ENCODE measurements at places on chromosomes 3 and 15.

DNA sequence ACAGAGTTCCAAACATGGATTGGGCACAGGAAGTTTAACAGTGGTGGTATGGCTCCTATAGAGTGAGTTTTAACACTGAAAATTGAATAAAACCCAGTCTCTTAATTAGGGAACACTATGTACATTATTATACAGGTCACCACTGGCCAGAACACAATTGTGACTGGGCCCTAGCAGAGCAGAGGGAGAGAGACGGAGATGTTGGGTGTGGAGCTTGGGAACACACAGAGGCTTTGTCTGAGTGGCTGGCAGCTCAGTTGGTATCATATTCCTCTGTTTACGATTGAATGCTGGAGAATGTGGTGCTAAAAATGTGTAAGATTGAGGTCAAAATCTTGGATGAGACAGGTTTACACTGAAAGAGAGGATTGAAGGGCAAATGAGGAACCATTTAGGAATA lies 6.8 kb upstream of the MOBP start:
- DNase-seq = no peak

DNA sequence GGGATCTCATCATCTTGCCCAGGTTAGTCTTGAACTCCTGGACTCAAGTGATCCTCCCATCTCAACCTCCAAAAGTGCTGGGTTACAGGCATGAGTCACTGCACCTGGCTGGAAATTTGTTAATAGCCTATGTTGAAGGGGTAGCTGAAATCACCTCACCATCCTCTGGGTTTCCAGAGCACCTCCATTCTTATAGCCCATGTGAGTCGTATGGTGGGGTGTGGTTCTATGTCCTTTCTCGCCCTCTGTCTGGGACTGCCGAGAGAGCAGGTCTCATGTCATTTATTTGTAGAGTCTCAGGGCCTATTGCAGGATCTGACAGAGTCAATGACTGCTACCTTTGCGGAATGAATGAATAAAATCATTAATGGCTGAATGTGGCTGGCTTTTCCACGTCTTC lies 20.9 kb downstream of the CEMIP start:
- DNase-seq = no peak

DNA sequence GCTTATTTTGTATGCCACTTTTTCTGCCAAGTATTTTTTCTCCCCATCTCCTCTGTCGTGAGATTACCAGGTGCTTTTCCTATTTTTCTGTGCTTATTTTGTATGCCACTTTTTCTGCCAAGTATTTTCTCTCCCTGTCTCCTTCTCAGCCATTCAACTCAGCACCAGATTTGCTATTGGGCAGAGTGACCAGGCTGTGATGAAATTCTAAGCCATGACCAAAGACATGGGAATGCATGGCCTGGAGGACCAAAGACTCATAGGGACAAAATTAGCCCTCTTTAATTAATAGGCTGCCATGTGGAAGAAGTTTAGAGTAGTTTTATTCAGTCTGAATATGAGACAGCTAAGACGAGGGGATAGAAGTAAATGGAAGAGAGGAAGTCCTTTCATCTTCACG lies 257.4 kb downstream of the SQOR start:
- no peak for DNase-seq

DNA sequence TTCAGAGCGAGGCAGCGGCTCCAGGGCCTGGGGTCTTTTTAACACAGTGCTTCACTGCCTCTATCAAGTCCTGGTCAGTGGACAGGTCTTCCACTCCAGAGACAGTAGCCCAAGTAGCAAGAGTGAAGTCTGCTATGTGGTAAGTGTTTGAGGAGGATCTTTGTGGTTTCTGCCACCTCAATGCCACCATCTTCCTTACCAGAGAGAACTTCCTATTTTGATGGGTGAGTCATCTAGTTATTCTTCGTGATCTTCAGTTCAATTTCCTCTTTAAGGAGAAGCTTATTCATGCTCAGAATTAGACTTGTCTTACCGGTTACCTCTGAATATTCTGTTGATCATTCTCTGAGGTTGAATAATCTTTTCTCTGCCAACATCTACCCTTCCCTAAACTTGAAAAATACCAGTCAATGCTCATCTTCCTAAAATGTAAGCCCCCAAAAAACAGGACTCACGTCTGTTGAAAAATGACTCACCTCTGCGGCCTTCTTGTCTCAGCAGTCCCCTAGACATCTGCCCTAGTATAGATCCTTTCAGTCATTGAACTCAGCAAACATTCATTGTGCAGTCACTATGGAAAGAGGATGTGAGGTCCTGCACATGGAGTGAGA lies 32.2 kb upstream of the BCL6 start:
- DNase-seq = no peak

- no peak for DNase-seq
Observed at GRCh38 chr3:191455257-191455952, 5.6 kb upstream of the PYDC2 start.

- DNase-seq = no peak
Observed at GRCh38 chr3:58285334-58285733, 20.7 kb upstream of the RPP14 start.

DNA sequence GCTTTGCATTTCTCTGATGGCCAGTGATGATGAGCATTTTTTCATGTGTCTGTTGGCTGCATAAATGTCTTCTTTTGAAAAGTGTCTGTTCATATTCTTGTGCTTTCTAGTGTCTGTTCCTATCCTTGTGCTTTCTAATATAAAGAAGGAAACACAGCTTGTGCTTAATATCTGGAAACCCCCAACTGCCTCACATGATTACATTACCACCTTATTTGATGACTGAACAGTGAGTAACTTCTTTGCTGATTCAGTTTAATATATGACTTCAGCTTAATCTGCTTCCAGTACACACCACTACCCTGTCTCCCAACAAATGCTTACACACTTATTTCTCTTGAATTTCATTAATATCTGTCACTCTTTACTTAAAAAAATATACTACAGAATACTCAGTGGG lies 835.1 kb downstream of the EDEM1 start:
- no peak for DNase-seq

GRCh38 chr3:76888856-76889255 lies 151.0 kb upstream of the ROBO2 start:
- DNase-seq = no peak

DNA sequence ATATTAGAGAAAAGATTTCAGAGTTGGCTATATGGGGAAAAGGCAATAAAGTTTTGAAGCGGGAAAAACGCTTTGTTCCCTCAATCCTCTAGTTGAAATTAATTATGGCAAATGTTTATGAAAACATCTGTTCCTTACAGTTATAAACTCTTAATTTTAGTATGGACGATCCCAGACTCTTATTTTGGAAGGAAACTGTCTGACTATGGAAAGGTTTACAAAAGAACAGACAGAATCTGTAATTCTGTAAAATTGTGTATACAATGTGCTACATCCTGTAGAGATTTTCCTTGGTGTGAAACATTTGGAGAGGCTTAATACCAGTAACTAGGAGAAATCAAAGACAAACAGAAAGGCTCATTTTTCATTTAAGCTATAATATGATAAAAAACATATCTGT lies 311.8 kb downstream of the TBC1D5 start:
- no peak for DNase-seq

- no peak for DNase-seq
Observed at GRCh38 chr3:170726976-170727661, 141.2 kb upstream of the SLC7A14 start.

DNA sequence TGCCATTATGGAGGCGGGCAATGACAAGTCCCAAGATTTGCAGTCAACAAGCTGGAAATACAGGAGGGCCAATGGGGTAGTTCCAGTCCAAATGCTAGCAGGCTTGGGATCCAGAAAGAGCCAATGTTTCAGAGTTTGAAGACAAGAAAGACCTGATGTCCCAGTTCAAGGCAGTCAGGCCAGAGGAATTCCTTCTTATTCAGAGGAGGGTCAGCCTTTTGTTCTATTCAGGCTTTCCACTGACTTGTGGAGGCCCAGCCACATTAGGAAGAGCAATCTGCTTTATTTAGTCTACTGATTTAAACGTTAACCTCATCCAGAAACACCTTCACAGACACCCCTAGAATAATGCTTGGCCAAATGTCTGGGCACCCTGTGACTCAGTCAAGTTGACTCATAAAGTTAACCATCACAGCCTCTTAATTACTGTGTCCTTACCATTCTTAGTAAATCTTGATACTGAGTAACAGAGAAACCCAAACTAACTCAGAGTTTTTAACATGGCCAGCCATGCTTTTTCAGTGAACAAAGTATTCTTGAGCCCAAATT lies 50.9 kb upstream of the NPHP3 start:
- no peak for DNase-seq

DNA sequence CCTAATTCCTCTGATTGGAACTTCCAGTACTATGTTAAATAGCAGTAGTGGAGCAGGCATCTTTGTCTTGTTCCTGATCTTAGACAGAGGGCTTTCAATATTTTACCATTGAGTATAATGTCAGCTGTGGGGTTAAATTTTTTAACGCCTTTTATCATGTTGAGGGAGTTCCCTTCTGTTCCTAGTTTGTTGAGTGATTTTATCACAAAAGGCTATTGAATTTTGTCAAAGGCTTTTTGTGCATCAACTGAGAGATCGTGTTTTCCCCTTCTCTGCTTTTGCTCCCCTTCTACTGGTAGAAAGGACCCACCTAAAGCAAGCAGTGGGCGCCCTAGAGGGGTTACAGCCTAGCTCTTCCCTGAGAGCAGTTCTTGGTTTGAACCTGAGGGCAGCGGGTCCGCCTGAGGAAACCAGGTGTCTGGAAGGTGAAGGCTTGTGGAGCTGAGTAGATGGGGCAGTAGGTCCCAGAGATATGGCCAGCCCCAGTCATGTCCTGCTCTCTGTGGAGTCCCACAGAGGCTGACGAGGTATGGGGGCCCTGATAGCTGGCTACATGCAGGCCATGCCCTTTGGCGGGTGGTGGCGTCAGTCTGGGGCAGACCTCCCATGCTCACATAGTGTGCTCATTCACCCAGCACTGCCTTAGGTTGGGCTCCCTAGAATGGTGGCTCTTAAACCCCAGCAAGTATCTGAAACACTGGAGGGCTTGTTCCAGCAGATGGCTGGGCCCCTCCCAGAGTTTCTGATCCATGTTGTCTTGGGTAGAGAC lies 11.3 kb downstream of the HDAC11 start:
- no peak for DNase-seq

- DNase-seq = no peak
Observed at GRCh38 chr3:127157171-127157828, 35.6 kb upstream of the PRR23E start.

DNA sequence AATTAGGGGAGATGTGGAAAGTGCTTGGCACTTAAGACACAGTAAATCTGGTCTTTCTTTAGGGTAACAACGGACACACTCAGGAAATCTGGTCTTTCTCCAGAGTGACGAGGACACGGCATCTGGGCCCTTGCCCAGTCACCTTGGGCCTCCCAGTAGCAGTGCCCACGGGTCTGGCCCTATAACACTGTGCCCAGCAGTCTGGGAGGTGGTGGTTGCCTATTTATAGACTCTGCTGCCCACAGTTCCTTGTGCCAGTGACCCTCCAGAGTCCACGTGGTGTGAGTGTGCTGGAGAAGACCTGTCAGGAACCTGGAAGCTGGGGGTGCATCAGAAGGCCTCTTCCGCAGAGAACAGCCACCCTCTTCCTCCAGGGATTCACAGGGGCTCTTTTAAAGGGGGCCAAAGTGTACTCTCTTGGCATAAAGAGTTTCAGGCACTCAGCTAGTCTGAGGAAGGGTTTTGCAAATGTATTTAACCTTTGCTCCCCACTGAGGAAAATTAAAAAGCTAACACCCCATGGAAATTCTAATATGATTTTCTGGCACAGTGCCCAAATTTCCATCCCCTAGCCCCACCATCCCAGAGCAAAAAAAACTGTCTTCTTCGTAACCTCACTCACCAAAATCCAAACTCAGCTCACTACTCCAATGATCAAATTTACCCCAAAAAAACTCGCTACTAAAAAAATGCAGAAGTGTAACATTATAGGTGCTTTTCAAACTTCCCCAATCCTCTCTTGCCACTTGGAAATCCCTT lies 15.4 kb downstream of the WNT5A start:
- DNase-seq = peak; percentile 11

Measured in ecto neural progenitor cell (in vitro differentiated cells).